ENCODE measurements at places on chromosomes 5 and 9.

DNA sequence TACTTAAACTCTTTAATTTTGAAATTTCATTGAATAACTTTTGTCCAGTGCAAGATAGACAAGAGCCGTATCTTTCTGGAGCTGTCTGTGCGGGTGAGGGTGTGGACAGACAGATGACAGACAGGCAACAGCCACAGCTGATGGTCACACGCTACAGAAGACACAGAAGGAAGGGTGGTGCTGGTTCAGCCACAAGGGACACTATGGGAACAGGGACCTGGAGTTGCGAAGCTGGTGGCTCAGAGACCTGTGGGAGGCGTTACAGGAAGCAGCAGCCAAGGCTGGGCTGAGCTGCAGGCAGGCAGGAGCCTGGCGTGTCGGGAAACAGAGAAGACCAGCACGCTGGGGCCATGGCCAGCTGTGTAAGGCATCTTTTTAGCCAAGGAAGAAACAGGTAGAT lies 104.4 kb downstream of the WNK2 start:
- DNase-seq, result no peak

GRCh38 chr9:116628716-116629115 lies 58.4 kb upstream of the TRIM32 start:
- no peak for DNase-seq

DNA sequence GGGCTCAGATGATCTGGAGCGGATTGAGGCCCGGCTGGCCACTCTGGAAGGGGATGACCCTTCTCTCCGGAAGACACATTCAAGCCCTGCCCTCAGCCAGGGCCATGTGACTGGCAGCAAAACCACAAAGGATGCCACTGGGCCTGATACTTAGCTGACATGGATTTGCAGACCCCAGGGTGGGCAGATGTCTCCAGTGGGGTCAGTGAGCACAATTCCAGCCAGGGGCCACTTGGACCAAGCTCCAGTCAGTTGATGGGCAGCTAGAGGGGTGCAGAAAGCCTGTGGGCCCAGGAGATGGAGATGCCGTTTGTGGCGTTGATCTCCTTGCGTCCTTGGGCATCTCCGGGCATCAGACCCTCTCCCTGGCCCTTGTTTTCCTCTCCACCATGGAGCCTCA lies 46.7 kb downstream of the PSD2 start:
- no peak for DNase-seq

GRCh38 chr5:72523960-72524582 lies 16.9 kb upstream of the ZNF366 start:
- DNase-seq, result no peak

GRCh38 chr9:136434580-136435169 lies 5.0 kb downstream of the INPP5E start:
- DNase-seq, result no peak

DNA sequence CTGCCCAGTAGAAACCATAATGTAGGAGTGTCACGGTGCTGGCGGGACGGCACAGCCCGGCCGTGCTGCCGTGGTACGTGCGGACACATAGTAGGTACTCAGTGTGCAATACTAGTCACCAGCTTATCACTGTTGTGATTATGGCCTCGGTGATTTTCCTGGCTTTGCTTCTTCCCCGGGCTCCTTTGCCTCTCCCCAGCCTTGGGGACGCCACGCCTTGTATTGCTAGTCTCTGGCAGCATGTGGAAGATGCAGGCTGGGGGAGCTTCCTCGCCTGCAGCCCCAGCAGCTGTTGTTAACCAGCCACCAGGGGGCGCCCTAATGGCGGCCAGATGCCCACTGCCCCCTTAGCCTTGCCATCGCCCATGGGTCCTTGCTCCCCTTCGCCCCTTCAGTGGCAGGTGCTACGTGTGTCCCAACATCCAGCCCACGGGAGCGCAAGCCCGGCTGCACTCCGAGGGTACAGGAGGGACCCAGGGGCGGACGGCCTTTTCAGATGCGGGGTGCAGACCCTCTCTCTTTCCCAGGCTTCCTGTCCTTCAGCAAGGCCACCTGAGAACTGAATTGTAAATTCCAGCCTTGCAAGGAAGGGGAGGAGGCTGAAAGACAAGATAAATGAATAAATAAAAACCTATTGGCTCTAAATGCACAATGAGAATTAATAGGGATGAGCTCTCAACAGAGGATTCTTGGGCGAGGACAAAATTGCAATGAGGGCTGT lies 8.0 kb downstream of the NTNG2 start:
- DNase-seq, result no peak

DNA sequence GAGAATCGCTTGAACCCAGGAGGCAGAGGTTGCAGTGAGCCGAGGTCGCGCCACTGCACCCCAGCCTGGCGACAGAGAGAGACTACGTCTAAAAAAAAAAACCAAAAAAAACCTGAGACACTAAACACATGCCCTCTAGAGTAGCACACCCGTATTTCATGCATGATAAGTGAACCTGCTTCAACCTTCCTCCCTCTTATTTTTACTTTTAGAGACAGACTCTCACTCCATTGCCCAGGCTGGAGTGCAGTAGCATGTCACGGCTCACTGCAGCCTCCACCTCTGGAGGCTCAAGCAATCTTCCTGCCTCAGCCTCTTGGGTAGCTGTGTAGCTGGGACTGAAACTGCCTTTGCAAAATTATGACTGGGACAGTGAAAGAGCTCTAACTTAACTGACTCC lies 17.6 kb upstream of the NANS start:
- no peak for DNase-seq

GRCh38 chr9:130041648-130042405 lies 1.2 kb downstream of the FNBP1 start:
- DNase-seq, result no peak

GRCh38 chr5:58403822-58404433 lies 56.0 kb downstream of the PLK2 start:
- no peak for DNase-seq

DNA sequence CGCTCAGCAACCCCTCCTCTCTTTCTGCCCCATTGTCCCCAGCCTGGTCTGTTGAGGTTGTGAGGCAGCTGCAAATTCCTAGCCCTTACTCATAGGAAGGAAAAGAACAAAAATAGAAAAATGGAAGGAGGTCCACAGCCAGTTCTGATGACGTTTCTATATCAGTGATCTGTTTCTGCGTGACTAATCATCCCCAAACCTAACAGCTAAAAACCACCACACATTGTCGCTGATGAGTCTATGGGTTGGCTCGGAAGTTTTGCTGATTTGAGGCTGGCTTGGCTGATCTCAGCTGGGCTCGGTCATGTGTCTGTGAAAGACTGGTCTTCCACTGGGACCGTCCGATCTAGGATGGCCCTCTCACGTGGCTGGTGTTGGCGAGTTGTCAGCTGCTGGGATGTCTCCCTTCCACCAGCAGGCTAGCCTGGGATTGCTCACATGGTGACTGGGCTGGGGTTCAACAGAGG lies 200.6 kb upstream of the ZNF618 start:
- peak; percentile 2 for DNase-seq

- DNase-seq, result no peak
These were observed 327.2 kb downstream of the DEPDC1B start for GRCh38 chr5:60372786-60373185.

GRCh38 chr9:16171911-16172310 lies 619.1 kb downstream of the CCDC171 start:
- DNase-seq, result no peak

DNA sequence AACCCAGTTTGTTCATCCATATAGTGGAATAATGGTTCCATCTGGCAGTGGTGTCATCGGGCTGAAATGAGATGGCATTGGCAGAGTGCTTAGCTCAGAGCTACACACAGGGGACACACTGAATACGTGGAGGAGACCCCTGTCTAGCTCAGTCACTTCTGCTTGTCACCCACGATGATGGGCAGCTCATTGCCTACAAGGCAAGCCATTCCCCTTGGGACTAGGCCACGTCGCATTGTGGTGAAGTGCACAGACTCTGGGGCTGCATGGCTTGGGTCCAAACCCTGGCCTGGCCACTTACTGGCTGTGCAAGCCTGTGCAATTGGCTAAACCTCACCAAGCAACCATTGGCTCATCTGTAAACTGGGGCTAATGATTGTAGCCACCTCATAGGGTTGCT lies 3.2 kb upstream of the FBP1 start:
- no peak for DNase-seq

DNA sequence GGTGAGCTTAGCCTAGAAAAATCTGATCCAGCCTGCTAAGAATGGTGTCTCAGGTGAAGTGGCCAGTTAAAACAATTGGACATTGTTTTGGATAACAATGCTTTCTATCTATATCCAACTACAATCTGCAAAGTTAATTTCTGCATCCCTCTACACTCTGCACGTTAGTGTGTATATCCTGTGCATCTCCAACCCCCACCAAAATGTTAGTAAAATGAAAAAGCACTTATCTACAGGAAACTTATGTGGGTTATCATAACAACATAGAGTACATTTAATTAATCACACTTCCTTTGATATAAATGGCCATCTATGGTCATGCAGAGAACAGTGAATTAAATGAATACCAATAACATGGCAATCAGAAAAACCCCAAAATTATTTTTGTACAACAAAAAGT lies 158.7 kb downstream of the NFIB start:
- no peak for DNase-seq

DNA sequence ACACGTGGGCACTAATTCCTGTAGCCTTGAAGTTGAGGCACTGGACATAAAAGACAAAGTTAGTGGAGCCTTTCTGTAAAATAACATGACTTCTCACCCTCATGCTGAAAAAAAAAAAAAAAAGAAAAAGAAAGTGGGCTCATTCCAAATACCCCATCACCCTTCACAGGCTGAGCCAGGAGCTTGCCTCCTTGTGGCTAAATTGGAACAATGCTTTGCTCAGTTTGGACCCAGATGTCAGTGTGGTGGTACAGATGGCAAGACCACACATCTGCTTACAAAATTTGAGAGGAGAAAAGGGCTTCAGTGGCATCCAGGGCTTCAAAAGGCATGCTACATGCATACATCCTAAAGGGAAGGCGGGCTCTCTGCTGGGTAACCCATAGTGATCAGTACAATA lies 342.8 kb downstream of the EBF1 start:
- DNase-seq, result no peak

- no peak for DNase-seq
These were observed 17.2 kb upstream of the PAM start for GRCh38 chr5:102737805-102738469.

- DNase-seq, result no peak
These were observed 183.0 kb upstream of the TRIM32 start for GRCh38 chr9:116504081-116504480.

GRCh38 chr5:1009359-1010180 lies 968 bp downstream of the NKD2 start:
- no peak for DNase-seq
